ENCODE measurements at places on chromosomes 11 and 22. TPM values are rescaled to one million over a fixed set of nuclear protein-coding genes. Genes with fewer than 3 reads are reported as not detected.

DNA sequence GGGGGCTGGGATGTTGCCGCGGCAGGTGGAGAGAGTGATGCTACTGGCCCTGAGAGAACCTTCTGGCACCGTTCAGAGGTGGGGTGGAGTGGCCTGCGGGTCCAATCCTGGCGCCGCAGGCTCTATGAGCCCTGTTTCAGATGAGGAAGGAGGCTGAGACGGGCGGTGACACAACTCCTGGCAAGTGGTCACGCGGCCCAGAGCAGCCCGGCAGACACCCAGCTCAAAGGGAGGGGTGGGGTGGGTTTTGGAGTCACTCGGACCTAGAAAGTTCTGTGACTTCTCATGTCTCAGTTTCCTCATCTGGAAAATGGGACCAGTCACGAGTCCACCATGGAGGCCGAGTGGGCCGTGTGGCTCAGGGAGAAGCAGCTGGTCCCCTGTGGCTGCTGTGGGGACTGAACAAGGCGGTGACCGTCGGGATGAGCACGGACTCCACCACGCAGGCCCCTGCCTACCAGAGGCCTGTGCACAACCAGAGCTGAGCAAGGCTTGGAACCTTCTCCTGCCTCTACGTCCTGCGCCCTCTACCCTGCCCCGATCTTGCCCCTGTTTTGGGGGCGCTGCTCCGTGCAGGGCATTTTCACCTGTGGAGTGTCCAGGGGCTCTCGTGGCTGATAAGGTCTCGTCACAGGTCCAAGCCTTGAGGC, 3.7 kb downstream of the TSPO start:
- DNase-seq = no peak

- DNase-seq = no peak
Observed at GRCh38 chr22:36606114-36606513, 77.1 kb upstream of the EIF3D start.

DNA sequence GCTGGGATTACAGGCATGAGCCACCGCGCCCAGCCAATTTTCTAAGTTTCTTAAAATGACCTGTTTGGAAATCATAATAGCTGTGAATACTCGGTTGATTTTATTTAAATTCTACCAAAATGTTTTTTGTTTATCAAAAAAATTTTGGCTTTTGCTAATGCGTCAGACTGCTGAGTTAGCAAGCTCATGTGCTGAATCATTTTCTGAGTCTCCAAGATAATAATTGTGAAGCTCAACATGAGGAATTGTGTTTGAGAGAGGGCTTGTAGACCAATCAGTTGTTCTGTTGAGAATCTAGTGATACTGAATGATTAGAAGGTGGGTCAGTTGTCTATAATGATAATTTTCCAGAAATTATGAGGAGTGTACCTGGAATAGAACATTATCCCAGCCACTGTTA, 15.9 kb downstream of the RNF214 start:
- DNase-seq = no peak

DNA sequence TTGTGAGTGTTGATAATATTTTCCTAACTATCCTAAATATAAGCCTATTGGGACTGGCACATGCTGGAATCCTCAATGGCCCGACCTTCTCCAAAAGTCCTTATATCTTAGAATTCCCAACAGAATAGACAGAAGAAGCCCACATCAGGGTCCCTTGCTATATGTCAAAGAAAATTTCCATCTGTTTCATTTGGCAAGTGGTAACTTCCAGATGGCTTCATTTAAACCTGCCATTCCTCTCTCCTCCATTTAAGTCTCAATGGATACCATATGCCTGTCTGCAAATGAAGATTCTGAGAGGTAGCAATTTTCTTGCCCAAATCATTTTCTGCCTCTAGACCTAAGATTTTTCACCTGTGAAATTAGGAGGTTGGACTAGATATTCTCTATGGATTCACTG, 73.1 kb upstream of the KCNA4 start:
- DNase-seq = no peak

LMO1 gene
- total RNA-seq = not detected

FOSL1 gene
- 2.7 TPM for total RNA-seq
